ENCODE measurements at places on chromosomes 6 and 20.

GRCh38 chr6:46412662-46413061, 78.6 kb downstream of the RCAN2 start:
- DNase-seq, result no peak

- DNase-seq, result no peak
Measured at GRCh38 chr20:58697201-58697866, 4.7 kb downstream of the NPEPL1 start.

GRCh38 chr6:158536891-158537798, 22.7 kb upstream of the TMEM181 start:
- peak; percentile 79 for DNase-seq

GRCh38 chr6:111430605-111431376, 52.2 kb downstream of the REV3L start:
- peak; percentile 14 for DNase-seq

DNA sequence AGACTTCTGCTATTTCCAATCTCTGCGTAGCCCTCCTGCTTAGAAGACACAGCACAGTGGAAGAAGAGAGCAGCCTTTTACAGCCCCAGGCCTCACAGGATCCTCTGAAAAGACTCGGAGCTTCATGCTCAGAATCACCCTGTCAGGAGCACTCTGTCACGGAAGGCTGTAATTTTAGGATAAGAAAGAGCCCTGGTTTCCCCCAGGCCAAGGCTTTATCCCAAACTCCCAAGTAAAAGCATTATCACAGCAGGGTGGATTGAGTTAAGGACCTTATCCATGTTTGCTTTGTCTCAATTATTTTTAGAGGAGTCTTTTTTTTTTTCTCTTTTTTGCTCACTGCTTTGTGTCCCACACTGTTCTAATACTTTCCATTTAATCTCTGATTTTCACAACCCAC, 39.2 kb downstream of the ANKS1A start:
- DNase-seq, result no peak

DNA sequence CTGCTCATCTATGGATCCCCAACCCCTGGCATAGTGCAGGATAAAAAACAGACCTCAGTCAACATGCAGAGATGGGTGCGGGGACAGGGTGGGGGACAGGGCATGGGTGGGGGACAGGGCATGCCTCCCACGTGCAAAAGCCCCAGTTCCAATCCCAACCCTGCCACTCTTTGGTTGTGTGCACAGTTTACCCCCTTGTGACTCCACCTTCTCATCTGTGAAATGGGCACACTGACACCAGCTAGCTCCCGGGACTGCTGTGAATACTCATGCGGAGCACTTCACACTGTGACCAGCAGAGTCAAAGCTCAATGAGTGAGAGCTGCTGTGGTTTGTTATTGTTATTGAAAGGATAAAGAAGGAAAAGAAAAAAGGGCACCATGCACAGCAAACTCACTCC, 69.3 kb downstream of the NFATC2 start:
- DNase-seq, result no peak

GRCh38 chr20:7858734-7859250, 81.5 kb downstream of the HAO1 start:
- no peak for DNase-seq

- no peak for DNase-seq
Measured at GRCh38 chr6:111804627-111805235, 68.5 kb downstream of the FYN start.

GRCh38 chr20:44412402-44413144, 57.1 kb downstream of the HNF4A start:
- no peak for DNase-seq

- DNase-seq, result no peak
Measured at GRCh38 chr6:156821707-156822106, 44.5 kb downstream of the ARID1B start.

GRCh38 chr6:150079604-150080003, 10.7 kb upstream of the ULBP3 start:
- DNase-seq, result no peak

DNA sequence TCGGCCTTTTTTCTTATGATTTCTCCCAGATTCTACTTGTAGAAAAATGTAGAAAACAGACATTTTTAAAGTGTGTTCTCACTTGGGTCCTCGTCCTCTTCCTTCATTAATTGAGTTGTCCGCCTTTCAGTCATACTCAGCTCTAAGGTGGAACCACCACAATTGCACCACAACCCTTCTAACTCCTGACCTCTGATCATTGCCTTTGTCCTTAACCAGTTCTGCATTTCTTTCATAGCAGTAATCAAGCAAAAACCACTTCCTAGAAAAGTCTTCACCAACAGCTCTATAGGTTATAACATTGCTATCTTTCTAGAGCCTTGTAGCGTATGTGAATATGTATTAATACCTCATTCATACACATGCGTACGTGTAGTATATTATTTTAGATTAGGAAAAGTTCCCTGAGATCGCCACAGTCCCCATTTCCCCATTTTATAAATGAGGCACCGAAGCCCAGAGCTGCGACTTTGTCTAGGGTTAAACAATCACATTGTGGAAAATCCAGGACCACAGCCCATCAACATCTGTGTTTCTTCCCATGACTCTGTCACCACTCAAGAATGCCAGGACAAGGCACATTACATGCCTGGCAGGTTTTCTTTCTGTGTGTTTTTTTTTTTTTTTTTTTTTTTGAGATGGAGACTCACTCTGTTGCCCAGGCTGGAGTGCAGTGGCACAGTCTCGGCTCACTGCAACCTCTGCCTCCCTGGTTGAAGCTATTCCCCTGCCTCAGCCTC, 175.5 kb downstream of the BTBD3 start:
- no peak for DNase-seq

GRCh38 chr6:81086991-81087390, 665.5 kb downstream of the TENT5A start:
- no peak for DNase-seq

DNA sequence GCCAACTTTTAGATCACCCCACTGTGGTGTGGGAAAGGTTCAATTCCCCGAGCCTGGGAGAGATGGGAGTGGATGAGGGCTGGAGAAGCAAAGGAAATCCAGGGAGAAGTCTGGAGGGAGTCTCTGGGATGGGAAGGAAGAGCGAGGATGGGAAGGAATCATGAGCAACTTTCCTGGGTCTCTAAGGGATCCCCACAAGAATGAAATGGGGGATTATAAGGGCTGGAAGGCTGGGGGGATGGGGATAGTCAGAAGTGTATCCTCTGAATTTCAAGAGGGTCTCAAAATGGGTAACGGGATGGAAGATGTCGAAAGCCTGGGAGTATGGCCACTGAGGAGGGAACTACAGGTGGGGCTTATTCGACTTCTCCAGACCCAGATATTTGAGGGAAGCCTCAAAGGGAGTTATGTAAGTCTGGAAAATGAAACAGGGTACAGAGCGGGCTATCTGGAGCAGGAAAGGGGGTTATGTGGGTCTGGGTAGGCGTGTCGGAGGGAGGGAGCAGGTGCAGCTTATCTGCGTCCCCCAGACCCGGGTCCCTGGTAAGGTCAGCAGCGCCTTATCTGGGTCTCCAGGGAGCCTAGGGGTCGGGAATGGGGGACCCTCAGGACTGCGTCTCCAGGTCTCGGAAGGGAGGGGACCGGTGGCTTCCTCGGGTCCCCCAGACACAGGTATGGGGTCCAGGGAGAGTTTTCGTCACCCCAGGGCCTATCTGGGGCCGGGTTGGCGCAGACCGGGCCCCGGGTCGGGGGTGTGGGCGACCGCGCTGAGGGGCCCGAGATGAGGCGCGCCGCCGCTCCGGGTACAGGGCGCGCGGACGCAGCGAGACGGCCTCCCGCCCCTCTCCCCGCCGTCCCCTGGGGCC, 550 bp downstream of the PLAGL2 start:
- no peak for DNase-seq

GRCh38 chr20:20824924-20825584, 112.6 kb upstream of the RALGAPA2 start:
- DNase-seq, result peak; percentile 67

- DNase-seq, result no peak
Measured at GRCh38 chr20:49323622-49324238, 45.9 kb upstream of the ZNFX1 start.
